ELR (cell line): ENCODE measurements at places on chromosomes 6 and 20.

DNA sequence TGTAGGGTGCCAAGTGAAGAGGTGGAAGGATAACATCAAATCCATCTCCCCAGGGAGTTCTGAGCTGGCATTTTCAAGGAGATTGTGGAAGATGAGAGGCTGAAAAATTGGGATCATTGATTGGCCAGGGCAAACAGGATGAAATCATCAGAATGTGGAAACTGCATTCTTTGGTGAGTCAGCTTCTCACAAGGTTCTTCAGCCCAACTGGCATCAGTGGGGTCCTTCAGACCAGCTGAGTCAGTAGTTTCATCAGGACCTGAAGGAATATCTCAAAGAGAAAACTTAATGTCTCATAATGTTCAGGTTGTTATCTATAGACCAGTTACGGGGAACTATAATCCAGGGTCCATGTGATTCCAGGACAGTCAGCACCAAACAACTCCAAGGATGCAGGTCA, 195.8 kb downstream of the HAO1 start:
- DNase-seq, result peak; percentile 86

GRCh38 chr6:31270788-31271640, 878 bp downstream of the HLA-C start:
- peak; percentile 71 for DNase-seq

GRCh38 chr6:119347466-119348095, 2.0 kb downstream of the MAN1A1 start:
- DNase-seq, result peak; percentile 17

DNA sequence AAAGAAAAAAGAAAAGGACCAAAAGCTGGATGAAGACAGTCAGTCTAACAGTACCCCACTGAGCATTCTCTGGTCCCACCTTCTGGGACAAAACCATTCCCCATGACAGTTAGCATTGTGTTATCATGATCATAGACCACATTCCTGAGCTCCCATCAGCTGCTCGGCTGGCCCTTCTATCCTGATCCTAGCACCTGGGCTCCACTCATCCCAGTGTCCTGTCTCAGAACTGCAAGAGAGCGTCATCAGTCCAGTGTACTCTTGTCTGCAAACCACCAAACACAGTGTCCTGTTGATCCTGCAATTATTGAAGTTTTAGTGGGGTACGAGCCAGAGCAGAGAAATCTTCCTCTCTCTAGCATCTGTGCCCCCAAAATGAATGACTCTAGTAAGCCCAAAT, 16.0 kb upstream of the TAAR1 start:
- no peak for DNase-seq

DNA sequence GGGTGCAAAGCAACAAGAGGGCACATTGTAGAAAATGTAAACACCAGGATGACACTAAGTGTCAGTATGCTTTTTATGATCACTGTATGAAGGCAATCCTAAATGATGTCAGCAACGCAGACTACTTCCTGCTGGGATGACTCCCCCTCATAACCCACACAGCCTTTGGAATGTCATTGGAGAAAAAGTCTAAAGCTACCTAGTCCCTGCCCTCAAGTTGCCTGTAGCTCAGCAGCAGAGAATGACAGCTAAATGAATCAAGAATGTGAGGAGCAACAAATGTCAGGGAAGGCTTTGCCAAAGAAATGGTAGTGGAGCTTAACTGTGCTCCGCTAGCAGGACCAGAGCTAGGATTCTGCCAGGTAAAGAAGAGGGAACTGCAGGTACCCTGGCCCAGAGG, 555.6 kb downstream of the CD83 start:
- DNase-seq, result peak; percentile 86

GRCh38 chr6:98986071-98986615, 38.4 kb upstream of the FBXL4 start:
- no peak for DNase-seq

DNA sequence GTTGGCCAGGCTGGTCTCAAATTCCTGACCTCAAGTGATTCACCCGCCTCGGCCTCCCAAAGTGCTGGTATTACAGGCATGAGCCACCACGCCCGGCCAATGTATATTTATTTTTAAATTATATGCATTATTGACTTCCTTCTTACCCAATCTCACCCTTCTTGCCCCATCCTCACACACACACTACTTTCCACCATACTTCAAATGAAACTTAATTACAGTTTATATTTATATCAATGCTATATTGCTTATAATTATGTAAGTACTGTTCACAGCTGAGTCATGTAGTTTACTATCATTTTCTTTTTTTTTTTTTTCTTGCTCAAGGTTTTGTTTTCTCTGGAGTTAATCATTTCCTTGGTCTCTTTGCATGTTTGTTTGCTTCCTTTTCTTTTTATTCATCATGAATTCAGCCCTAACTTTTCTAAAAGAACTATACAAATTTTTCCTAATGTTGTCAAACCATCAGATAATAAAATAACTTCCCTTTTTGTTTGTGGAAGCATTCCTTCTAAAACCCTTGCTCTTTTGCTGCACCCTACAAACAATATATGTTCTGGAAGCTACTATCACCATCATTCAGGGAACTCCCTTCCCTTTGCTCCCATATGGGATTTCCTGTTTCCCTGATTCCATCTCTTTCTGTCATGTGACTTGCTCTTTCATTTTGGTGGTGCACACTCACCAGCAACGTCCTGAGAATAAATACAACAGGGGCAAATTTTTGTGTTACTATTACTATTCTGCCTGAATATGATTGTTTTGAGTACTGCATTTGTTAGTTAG, 201.7 kb upstream of the SASH1 start:
- peak; percentile 51 for DNase-seq

- no peak for DNase-seq
Measured at GRCh38 chr6:40543776-40544175, 43.4 kb downstream of the LRFN2 start.

DNA sequence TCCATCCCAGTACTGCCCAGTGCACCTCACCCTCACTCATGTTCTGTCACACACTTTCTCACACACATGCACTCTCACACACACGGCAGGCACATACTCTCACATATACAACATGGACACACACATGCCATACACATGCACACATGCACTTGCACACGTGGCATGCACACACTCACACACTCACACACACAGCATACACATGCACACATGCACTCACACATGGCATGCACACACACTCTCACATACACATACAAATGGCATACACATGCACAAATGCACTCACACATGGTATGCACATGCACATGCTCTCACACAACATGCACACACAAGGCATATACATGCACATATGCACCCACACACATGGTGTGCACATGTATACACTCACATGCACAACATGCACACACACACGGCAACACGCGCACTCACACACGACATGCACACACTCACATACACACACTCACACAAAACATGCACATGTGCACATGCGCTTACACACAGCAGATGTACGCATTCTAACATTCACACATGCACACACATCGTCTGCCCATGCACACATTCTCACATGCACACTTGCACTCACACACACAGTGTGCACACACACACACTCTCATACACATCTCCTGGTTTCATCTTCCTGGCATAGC, 131.7 kb upstream of the THBS2 start:
- no peak for DNase-seq

DNA sequence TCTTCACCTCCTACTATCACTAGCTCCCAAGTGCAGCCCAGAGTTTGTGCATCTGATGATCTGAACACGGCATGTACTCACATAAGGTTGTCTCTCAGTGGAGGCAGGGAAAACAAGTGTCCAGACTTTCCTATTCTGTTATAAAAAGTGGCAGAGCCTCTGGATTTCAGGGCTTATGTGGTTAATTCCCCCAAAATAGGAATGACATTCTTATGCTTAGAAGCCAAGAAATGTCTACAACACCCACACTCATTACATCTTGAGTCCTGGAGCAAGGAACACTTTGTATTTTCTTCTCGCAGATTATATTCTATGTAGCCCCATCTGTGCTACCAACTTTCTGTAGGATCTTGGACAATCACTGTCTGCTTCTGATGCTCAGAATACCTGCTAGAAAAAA, 13.5 kb upstream of the SEMG1 start:
- no peak for DNase-seq

DNA sequence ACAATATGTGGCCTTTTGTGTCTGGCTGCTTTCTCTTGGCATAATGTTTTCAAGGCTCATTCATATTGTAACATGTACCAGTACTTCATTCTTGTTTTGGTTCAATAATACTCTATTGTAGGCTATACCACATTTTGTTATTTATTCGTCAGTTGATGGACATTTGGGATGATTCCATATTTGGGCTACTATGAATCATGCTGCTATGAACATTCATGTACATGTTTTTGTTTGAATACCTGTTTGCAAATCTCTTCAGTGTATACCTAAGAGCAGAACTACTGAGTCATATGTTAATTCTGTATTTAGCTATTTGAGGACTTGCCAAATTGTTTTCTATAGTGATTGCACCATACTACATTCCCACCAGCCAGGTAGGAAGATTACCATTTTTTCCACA, 259.9 kb downstream of the GMPR start:
- no peak for DNase-seq

DNA sequence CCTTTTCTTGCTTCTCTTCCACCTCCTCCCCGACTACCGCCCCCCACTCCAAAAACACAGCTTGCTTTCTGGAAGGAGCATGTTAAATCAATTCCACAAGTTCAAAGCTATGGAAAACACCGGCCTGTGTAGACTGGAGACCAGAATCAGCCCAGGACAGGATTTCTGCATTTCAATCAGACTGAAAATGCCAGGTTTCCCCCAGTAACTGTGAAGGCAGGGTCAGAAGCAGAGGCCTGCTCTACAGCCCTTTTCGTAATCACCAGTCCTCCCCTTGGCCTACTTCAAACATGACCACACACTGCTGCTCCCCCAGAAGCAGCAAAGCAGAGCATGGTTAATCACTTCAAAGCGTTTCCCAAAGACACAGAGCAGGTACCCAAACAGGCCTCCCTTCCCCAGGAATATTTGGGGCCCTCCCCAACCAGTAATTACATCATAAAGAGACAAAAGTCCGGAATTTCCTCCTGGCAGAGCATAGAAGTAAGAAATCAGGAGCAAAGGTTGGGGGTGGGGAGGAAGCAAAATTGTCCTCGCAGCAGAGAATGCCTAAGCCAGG, 38.4 kb downstream of the ZMYND8 start:
- peak; percentile 75 for DNase-seq

DNA sequence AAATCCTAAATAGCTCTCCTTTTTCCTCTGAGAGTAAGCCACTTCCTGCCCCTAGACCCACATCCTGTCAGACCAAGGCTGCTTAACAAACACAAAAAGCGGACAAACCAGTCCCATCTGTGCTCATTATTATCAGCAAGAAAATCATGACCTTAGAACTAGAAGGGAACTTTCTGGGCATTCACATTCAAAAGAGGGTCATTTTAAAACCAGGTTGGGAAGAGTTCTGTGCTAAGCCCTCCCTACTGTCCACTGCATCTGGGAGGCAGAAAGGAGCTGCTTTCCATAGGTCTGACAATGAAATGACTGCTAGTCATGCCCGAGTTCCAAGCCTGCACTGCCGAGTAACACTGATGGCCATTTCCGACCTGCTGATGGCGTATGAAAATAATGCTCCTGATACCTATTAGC, 15.4 kb downstream of the EZR start:
- DNase-seq, result peak; percentile 50

DNA sequence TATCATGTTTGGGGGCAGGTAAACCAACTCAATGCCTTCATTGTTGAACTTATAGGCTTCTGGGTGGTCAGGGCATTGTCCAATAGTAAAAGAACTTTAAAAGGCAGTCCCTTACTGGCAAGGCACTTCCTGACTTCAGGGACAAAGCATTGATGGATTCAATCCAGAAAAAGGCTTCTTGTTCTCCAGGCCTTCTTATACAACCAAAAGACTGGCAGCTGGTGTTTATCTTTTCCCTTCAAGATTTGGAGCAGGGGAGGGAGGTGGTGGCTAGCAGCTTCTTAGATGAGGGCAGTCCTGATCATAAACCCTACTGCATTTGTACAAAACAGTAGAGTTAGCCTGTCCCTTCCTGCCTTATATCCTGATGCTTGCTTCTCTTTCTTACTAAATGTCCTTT, 57.5 kb downstream of the NCOA3 start:
- DNase-seq, result no peak

DNA sequence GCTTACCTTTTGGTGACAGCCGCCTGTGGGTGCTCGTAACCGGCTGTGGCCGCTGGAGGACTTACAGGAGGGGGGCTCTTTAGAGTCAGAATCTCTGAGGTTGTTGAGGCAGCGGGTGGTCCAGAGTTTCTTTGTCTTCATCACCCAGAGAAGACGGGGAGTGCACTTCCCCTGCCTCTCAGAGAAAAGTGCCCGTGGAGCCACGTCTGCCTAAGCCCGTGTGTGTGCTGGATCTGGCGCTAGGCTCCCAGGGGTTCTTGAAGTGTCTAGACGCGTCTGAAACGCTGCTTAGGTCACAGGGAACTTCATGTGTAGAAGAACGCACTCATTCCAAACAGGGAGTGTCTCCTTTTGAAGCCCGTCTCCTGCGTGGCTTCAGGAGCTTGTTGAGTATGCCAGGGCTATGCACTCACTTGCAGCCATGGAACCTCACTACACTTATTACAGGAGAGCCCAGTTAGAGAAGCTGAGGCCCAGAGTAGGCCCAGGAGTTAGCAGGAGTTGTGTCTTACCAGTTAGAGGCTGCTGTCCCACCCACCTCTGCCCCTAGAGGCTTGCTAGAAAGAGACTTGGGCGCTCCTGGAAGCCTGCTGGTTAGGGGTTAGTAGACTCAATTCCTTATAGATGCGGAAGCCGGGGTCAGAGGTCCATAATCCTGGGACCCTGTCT, 1.3 kb downstream of the LSM14B start:
- peak; percentile 49 for DNase-seq

- no peak for DNase-seq
Measured at GRCh38 chr6:21824431-21825177, 231.1 kb downstream of the SOX4 start.

GRCh38 chr20:14189794-14190402, 147.5 kb downstream of the FLRT3 start:
- DNase-seq, result peak; percentile 1

- DNase-seq, result no peak
Measured at GRCh38 chr6:86516087-86516486, 421.2 kb upstream of the HTR1E start.

- peak; percentile 73 for DNase-seq
Measured at GRCh38 chr20:2742934-2743559, 50.5 kb downstream of the EBF4 start.

GRCh38 chr20:43723186-43723585, 3.6 kb downstream of the GTSF1L start:
- no peak for DNase-seq

DNA sequence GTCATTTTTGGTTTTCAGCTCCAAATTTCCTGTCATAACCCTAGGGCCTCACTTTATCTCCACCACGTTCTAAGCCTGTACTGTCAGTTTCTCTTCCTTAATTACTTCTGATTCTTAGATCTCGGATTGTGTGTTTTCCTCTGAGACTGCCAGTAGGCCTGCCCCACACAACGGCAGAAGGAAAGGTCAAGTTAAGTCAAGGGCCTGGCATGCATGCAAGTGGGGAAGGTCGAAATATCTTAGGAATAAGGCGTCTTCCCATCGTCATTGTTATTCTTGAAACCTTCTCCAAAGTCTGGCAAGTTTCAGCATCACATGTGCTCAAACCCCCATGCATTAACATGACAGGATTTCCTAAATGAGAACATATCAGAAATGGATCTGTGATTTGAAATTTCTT, 203.5 kb upstream of the TSHZ2 start:
- no peak for DNase-seq

- peak; percentile 94 for DNase-seq
Measured at GRCh38 chr6:30721198-30722024, 1.3 kb downstream of the TUBB start.
